ENCODE measurements at places on chromosomes 1 and 21. TPM values are rescaled to one million over a fixed set of nuclear protein-coding genes. Genes with fewer than 3 reads are reported as not detected.
A peak's percentile ranks its signal among the peaks of the same experiment; 100 is the strongest.

GRCh38 chr1:228079601-228080263, 2.8 kb upstream of the ARF1 start:
- H3K4me3 ChIP-seq = no peak overlapping the region
- no peaks in the 10 kb centered on the region for H3K36me3 ChIP-seq
- H3K4me1 ChIP-seq = peaks cover 18% of the 10 kb centered on the region

GRCh38 chr1:156815307-156815826, 1.3 kb downstream of the SH2D2A start:
- H3K4me1 ChIP-seq = peaks cover 22% of the 10 kb centered on the region
- peak; percentile 62 for DNase-seq
- H3K36me3 ChIP-seq = no peaks in the 10 kb centered on the region
- H3K4me3 ChIP-seq = no peak overlapping the region
- H3K27ac ChIP-seq = no peak overlapping the region

DNA sequence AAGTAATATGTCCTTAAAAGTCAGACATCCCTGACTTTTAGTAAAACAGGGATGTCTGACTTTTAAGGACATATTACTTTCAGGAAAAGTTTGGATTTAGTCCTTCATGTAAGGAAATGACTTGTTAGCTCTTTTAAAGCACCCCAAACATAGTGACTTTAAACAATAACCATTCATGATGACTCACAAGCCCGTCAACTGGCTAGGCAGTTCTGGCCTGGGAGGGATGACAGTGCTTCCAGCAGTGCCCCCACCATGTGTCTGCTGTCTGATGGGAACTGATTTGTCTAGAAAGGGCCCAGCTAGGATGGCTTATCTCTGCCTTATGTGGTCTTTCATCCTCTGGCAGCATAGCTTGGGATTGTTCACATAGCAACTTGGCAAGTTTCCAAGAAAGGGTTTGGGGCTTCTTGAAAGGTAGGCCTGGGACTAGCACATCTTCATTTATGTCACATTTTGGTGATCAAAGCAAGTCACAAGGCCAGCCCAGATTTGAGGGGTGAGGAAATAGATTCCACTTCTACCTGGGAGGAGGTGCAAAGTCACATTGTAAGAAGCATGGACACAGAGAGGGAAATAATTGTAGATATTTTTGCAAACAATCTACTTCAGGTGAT, 143.5 kb downstream of the C1orf94 start:
- no peak overlapping the region for H3K27ac ChIP-seq
- H3K36me3 ChIP-seq = no peaks in the 10 kb centered on the region
- no peaks in the 10 kb centered on the region for H3K4me1 ChIP-seq
- no peak overlapping the region for H3K4me3 ChIP-seq
- H3K27me3 ChIP-seq = peaks cover 3% of the 10 kb centered on the region
- DNase-seq = no peak

TSPAN2 gene
- total RNA-seq = 0.46 TPM

GRCh38 chr21:45615145-45615711, 28.3 kb upstream of the PCBP3 start:
- H3K27ac ChIP-seq = no peak overlapping the region
- no peaks in the 10 kb centered on the region for H3K36me3 ChIP-seq
- H3K27me3 ChIP-seq = peaks cover 6% of the 10 kb centered on the region
- no peak overlapping the region for H3K4me3 ChIP-seq
- no peak for DNase-seq
- H3K4me1 ChIP-seq = peaks cover 7% of the 10 kb centered on the region

All from adrenal gland (tissue), 19 donors.